ENCODE measurements at places on chromosomes 1 and 21.

DNA sequence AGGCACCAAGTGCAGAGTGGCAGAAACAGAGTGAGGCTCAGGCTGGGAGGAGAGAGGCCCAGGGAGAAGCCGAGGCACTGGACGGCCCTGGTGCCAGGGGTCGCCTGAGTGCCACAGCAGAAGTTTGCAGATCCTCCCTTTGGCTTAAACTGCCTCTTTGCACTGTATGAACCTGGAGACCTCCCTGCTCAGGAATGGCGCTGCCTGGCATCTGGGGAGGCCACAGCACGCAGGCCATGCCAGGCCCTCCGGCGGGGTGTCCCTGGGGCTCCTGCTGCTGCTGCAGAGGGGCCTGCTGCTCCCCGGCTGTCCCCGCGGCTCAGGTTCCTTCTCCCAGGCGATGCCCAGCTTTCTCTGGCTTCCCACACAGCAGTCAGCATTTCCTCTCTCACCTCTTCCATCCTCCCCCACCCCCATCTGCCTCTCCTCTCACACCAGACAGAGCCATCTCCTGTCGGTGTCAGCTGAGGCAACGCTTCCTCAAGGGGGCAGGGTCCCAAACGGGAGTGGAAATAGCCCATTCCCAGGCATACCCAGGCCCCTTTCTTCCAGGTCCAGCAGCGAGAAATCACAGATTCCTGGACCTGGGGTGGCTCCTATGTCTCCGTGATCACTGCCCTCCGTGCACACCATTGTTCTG, 35.2 kb downstream of the SYT6 start:
- DNase-seq = no peak

DNA sequence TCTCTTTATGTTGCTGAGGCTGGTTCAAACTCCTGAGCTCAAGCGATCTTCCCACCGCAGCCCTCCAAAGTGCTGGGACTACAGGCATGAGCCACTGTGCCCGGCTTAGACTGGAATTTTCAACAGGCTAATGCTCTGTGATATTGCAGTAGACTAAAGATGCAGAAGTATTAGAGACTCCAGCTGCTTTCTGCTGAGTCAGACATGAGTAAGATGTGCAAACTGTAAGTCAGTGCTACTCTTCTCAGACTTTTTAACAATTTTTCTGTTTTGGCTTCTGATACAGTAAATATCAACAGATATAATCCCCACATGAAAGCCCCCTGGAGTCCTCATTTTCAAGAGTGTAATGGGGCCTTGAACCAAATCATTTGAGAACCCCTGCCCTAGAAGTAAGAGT, 29.3 kb upstream of the NLRP3 start:
- peak; percentile 35 for DNase-seq

DNA sequence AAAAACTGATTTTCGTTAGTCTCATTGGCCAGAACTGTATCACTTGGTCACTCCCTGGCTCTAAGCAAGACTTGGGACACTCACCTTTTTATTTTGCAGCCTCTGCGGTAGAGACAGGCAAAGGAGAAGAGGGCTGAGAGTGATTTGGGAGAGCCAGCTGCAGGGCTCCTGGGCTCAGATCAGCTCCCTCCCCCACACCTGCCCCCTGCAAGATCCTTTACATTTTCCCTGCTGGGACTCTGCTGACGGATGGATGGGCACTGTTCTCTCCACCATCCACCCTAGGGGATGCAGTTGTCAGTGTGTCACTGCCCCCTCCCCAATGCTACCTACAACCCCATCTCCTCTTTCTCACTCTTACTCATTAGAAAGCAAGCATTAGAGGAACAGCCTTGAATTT, 301.1 kb upstream of the KAZN start:
- no peak for DNase-seq

GRCh38 chr1:90357995-90358394, 359.1 kb downstream of the BARHL2 start:
- DNase-seq = no peak

GRCh38 chr1:110375490-110375889, 15.3 kb downstream of the SLC16A4 start:
- DNase-seq = no peak

GRCh38 chr1:103416681-103417286, 108.7 kb upstream of the RNPC3 start:
- DNase-seq = peak; percentile 20

- peak; percentile 36 for DNase-seq
These were observed 470 bp upstream of the RTCA start for GRCh38 chr1:100265562-100265930.

- DNase-seq = no peak
These were observed 142.2 kb downstream of the NFIA start for GRCh38 chr1:61224609-61225008.

- DNase-seq = peak; percentile 70
These were observed 2.0 kb upstream of the RCC2 start for GRCh38 chr1:17441265-17441992.

- DNase-seq = no peak
These were observed 52.3 kb upstream of the COL18A1 start for GRCh38 chr21:45352621-45353139.

DNA sequence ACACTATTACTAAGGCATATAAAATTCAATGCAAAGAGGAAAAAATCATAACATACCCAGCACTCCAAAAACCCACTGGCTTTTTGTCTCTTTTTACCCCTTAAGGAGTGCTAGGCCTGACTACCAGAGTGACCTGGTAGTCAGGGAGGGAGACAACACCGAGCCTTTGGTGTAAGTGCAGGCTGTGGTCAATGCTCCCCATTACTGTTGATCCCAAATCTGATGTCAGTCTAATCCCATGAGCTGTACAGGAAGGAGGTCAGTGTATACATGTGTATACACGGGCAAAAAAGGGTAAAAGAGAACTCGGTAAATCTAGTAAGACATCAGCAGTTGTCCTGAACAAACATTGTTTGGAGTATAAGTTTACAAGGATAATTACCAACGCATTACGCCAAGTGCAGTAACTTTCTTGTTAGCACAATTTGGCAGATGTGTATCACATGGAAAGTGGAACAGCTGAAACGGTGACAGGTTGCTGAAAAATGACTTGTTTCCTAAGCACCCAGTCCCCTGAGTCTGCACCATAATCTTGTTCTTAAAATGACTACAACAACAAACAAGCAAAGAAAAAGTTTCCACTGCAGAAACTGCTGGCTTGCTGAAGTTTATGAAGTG, 217.9 kb downstream of the KCNH1 start:
- DNase-seq = no peak

DNA sequence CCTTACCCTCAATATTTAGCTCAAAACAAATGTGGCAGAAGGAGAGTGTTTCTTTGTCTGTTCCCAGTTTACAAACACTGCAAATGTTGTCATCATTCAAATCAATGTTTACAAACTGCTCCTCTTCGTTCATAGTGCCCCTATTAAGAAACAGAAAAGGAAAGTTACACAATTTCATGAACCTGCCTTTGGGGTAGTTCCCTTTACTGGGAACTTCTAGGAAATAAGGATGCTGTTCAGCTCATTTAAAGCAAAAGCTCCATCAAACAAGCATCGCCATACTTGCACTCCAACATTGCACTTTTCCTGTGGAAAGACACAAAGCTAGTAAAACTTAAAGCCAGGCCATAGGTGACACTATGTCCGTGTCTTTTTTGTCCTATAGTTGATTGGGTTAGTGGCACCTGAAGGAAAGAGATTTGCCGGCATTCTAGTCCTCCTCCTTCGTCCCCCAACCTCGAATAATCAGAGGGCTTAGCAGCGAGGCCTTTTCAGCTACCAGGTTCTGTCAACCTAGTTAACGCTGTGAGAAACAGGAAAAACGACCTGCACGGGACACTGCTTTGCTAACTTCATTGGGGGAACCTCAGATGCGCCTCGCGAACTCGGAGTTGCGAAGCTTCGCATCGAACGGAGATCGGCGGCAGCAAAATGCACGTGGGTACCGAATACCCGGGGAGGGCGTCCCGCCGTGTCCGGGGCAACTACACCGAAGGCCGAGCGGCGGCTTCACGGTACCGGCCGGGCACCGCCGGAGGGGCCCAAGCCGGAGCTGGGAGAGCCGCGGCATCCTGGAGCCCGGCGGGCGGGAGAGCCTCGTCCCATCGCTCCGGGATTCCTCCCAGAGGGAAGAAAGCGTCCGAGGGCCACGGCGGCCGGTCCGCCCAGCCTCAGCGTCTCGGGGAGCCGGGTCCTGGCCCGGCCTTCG, 706 bp downstream of the C21orf91 start:
- DNase-seq = peak; percentile 28

DNA sequence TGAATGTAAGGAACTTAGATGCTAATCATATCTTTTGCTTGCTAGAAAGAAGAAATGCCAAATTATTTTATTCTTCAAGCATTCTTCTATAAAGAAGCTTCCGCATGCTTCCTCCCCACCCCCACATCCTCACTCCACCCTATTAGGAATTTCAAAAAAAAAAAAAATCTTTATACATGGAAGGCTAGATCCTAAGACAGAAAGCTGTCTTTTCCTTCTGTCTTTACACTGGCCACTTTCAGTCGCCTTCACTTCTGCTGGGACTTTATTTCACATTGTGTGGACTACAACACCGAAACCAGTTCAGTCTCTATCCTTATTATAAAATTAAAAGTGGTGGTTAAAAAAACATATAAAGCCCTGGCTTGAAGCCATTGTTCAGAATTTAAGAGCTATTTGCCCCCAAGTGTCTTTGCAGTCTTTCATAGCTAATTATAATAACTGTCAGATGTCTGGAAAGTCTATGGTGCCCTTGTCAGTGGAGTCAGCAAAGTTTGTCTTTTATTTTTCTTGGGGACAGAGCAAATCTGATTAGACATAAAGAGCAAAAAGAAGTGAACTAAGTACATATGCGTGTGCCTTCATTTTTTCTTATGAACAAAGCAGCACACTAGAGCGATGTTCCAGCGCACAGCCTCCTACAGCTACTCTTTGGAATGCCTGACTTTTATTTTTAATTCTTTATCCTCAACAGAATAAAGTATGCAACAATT, 297.7 kb downstream of the PTPRC start:
- peak; percentile 53 for DNase-seq

DNA sequence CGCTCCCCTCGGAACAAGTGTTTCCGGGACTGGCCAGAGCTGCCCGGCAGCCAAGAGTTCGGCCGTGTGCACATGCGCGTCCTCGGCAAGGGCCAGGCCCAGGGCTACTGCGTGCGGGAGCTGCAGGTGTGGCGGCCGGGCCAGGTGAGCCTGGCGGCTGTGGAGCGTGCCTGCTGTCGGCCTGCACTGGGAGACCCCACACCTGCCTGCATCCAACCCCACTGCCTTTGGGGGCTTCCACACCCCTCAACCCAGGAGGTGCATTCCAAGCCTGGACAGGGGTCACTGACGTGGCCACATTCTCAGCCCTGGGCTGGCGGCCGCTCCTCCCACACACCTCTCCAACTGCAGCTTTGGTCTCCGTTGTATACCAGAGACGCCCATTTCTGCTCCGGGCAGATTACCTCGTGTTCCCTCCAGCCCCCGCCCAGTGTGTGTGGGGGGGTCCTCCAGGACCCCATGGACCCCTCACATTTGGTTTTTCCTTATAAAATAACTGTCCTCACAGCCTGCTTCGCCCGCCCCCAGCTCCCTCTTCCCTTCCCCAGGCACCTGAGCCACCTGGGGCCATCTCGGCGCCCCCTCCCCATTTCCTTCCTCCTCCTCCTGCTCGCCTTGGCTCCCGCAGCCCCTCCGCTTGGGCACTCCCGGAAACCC, 6.1 kb downstream of the RNF223 start:
- DNase-seq = no peak

DNA sequence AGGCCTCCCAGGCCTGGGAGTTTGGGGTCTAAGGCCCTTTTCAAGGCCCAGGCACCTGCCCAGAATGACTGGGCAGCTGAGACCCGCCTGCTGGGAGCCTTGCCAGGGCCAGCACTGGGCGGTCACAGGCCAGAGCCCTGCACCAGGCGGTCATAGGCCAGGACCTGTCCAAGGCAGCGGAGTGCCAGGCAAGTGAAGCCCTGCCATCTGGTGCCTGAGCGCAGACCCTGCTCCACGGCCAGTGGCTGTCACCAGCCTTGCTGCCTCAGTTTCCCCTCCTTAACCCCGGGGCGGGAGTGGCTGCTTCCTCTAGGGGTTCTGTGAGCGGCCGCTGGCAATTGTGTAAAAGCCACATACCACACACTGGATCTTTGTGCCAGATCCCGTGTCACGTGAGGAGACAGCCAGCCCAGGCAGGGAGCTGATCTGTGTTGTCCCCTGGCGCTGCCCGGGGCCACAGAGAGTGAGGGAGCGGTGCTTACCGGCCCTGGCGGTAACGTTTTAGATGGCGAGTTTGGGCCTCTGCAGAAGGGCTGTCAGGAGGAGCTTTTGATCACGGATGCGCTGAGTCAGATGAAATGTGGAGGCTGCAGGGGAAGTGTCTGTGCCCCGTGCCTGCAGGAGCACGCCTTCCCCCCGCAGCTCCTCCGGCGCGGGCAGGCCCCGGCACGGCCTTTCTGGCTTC, 4.6 kb downstream of the COL18A1 start:
- peak; percentile 30 for DNase-seq

DNA sequence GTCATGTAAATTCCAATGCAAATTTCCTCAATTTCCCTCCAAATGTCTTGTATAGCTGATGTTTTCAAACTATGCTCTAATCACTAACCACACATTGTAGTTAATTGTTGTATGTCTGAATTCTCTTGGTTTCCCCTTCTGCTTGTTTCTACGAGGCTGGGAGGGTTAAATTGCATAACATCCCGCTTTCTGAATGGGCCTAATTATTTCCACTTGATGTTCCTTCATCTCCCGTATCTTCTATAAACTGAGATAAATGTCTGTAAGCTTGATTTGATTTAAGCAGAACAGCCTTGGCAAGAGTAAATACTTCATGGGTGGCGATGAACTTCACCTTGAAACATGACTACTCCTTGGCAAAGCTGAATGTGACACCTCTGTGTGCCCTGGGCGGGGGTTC, 72.2 kb downstream of the SERINC2 start:
- no peak for DNase-seq

DNA sequence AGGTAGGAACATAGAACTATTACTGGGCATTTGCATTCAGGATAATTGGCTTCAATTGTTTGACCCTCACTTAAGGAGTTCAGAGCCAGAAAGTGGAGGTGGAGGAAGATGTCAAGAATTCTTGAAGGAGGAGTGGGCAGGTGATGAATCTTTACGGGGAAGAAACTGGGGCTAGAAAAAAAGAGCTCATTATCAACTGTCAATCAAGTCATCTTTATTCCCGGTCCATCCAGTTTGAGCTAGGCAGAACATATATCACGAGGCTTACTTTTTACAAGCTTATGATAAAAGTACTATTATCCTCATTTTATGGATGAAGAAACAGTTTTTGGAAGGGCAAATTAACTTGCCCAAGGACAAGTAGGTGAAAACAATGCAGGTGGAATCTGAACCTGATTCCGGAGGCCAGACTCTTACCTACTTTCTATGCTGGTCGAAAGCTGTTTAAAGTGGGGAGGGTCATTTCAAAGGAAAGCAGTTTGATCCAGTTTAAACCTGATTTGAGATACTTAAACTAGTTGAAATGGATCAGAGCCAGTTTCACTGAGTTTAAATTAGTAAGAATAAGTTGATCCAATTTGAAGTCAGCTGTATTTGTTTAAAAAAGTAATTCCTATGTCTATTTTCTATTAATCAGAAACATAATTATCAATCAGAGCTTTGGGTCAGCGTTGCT, 13.3 kb upstream of the NBL1 start:
- no peak for DNase-seq

GRCh38 chr1:62194651-62195544, at the start of gene L1TD1:
TSS of gene L1TD1 (plus strand) at chr1:62194849. CDS start at chr1:62206629, 11,780 bp downstream.
- peak; percentile 45 for DNase-seq
